ENCODE measurements at places on chromosomes 6 and 20.

DNA sequence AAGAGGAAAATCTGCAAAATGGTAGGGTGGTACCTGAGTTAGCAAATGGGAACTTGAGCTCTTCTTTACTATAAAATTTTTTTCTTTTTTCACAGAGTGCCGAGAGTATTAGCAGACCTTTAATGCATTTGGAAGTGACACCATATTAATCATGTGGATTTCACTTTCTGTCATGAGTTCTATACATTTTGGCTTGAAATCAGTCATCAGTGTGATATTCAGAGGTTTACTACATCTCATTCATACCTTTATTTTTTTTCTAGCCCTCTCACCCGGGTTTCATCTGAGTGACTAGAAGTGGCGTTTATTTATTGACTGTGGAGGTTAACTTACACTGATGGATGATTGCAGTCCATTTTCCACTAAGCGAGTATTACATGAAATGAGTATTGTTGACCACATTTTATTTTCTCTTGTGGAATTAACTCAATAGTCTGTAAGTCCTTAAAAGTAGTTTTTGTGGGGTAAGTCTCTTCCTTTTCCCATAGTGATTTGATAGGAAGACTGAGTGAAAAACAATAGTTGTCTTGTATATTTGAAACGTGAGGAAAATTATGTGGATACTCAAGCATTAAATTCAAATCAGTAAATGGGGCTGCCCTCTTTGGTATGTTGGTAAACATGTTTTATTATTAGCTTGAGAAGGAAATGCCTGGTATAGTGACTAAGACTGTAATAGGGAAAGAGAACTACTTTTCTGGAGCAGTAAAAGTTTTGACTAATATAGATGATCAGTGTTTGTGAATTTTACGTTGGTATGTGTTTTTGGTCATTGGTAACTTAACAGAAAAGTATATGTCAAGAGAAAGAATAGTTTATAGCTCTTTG is 55.5 kb downstream of the JARID2 start:
- DNase-seq = no peak

DNA sequence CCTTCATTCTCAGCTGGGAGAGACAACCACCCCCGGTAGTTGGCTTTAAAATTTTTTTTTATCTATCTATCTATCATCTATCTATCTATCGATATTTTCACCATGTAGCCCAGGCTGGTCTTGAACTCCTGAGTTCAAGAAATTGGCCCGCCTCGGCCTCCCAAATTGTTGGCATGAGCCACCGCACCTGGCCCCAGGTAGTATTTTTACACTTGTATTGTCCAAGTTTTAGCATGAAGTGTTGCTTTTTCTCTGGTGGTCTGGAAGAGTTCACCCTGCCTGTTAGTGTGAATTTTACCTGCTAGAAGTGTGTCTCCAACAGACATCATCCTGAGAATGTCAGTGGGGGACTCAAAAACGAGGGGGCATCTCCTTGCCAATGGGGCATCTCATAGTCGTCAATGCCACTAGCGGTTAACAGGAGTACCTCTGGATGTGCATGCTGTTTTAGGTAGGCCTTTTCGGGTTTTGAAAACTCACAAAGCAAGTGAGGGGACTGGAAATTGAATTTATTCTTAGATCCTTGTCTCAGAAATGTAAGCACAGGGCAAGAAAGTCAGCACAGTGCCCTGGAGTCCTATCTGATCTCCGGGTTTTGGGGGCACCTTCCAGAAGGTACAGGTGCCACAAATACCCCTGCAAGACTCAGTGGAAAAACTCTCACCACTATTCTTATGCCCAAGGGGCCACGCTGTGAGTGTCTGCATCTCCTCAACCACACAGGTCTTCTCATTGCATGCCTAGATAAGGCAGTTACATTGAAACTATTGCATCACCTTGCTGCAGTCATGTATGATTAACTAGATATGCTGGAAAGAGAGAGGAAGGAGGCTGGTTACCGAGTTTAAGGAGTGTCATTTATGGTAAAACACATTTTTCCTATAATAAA is 37.1 kb downstream of the TNFAIP3 start:
- DNase-seq = no peak

DNA sequence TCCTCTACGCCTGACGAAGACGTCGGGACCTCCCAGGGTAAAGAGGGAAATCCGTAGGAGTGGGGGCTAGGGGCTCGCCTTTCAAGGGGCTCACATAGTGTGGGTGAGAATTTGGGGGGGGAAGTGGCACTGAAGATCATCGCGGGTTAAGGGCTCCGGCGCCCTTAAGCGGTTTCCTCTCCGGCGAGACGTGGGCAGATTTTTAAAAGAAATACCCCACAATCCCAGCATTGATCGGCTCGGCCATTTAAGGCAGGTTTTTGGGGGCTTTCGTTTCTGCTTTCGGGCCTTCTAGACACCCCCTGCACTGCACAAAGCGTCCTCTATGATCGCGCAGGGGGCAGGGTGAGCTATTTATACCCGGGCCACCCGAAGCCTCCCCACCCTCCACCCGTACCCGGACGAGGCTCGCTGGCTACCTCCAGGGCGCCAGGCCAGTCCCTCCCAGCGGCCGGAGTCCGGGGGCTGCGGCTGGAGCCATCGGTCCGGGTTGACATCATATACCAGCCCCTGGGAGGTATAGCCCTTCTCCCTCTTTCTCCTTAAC is 1.2 kb downstream of the NKX2-2 start:
- DNase-seq = no peak

DNA sequence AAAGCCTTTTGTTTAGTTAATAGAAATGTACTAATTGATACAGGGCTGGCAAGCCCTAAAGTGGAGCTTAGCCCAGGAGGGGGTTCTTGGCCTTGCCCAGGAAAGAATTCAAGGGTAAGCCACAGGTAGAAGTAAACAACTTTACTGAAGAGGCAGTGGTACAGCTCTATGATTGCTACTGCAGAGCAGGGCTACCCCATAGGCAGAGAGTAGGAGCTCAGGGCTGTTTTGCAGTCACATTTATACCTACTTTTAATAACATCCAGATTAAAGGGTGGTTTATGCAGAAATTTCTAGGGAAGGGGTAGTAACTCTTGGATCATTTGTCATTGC is 680.4 kb upstream of the GJE1 start:
- DNase-seq = no peak

- no peak for DNase-seq
Observed at GRCh38 chr6:25107218-25107617, 171.5 kb upstream of the RIPOR2 start.

DNA sequence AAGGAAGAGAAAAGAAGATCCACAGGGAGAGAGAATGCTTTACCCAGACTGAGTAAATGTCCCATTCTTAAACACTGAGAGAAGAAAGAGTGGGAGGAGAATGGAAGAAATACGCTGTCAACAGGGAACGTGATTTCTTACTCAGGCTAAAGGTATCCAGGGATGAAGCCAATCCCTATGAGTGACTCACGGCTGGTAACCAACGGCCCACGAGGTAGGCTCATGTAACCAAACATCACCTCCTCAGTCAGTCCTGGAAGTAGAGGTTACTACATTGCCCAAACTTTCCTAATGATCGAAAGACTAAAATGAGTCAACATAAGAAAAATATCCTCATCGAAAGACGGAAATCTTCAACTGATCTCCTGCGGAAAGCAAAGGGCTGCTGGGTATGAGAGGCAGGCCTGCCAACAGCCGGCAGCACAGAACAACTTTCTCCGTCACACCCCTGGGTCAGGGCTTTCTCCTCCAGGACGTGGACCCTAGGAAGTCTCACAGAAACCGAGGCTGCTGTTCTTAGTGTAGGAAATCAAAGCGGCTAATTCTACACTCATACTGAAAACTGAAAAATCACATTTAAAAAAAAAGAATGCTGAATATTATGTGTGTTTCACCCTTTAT is 292.6 kb downstream of the GMDS start:
- DNase-seq = no peak

Data from stimulated activated CD8-positive, alpha-beta memory T cell treated with anti-CD3 and anti-CD28 coated beads, Interleukin-4, amount 100 ng/mL, for 24 hours (primary cell).